ENCODE measurements at places on chromosomes 6 and 20.

DNA sequence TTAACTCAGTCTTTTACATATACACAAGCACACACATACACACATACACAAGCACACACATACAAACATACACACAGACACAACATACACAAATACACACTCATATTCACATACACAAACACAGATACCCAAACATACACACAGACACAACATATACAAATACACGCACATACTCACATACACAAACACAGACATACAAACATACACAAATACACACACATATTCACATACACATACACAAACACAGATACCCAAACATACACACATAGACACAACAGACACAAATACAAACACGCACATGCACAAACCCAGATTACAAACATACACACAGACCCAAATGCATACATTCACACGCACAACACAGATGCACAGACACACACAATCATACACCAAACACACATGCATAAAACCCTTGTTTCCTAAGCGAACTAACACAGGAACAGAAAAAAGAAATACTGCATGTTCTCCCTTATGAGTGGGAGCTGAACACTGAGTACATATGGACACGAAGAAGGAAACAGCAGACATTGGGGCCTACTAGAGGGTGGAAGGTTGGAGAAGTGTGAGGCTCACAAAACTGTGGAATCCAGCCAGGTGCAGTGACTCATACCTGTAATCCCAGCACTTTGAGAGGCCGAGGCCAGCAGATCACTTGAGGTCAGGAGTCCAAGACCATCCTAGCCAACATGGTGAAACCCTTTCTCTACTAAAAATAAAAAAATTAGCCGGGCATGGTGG, 34.2 kb downstream of the PIM1 start:
- no peak for ATAC-seq

- peak; percentile 9 for ATAC-seq
Measured at GRCh38 chr6:72621291-72622093, at the start of gene KCNQ5. Gene KCNQ5 (plus strand): TSS chr6:72622064.

- no peak for ATAC-seq
Measured at GRCh38 chr20:24316731-24317130, 152.7 kb upstream of the SYNDIG1 start.

- no peak for ATAC-seq
Measured at GRCh38 chr6:129032602-129033001, 149.7 kb downstream of the LAMA2 start.

DNA sequence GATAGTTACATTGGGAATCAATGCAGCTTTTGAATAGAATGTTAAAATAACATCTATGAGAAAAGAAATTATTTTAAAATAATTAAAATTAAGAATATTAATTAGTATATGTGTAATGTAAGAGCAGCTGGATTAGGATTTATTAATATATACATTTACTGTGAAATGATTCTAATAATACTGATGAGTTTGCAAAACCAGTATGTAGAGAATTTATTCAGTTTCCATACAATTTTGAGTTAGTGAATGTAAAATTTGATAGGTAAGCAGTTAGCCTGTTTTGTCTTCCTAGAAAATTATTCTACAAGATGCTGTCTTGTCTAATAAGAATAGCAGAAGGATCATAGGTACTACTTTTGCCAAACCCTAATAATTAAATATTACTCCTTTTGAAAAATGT, 70.6 kb downstream of the STXBP5 start:
- ATAC-seq, result no peak

GRCh38 chr20:24781418-24781980, 167.6 kb upstream of the CST7 start:
- peak; percentile 36 for ATAC-seq

GRCh38 chr20:1434571-1435336, 31.9 kb downstream of the NSFL1C start:
- peak; percentile 75 for ATAC-seq

- ATAC-seq, result peak; percentile 20
Measured at GRCh38 chr6:40713002-40713719, 126.0 kb upstream of the LRFN2 start.

DNA sequence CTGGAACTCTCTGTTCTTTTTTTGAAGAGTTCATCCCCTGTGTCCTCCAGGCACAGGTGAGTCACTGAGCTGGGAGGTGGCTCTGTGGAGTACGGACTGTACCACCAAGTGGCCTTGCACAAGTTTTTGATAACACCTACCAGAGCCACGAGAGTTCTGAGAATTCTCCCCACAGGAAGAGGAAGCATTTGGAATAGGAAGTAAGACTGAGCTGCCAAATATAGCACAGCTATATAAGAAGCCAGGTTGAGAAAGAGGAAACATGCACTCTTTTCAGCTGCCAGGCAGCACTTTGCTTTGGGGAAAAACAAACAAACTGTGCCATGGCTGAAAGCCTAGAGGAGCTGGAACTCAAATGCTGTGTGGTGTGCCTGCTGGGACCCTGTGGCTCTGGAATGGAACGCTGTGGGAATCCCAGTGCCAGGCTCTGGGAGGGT, 70.8 kb upstream of the RIPOR2 start:
- peak; percentile 49 for ATAC-seq

DNA sequence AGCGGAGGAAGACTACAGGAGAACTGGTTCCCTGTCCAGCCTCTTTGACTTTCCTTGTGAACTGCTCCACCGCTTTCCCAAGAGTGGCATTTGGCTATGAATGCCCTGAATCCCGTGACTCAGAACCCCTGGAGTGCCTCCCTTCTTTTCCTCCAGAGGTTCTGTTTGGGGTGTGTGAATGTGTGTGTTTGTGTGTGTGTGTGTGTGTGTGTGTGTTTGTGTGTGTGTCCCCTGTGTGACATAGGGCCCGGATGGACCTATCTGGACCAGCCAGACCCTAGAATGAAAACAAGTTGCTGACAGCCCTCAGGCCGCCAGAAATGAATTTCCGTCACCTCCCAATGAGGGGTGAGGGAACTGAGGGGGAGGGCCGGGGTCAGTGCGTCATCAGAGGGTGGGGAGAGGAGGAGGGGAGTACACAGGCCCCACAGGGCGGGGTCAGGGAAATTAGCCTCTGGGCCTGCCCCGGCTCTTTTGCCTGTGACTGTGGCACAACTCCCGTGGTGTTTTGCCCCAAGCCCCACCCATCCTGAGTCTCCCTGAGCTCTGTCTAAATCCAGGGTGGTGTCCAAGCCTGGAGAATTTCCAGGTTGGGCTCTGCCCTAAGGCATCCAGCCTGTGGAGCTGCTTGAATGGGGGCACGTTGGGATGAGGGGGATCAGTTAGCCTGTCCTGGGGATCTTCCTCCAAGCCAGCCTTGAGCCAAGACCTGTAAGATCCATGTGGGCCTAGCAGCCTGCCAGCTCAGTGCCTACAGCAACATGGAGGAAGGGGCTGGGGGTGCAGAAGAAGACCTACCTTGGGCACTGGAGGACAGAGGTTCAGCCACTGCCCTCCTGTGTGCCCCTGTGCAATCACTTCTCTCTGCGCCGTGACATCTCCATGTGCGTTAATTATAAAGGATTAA, 15.2 kb upstream of the MRPS18A start:
- ATAC-seq, result peak; percentile 63

DNA sequence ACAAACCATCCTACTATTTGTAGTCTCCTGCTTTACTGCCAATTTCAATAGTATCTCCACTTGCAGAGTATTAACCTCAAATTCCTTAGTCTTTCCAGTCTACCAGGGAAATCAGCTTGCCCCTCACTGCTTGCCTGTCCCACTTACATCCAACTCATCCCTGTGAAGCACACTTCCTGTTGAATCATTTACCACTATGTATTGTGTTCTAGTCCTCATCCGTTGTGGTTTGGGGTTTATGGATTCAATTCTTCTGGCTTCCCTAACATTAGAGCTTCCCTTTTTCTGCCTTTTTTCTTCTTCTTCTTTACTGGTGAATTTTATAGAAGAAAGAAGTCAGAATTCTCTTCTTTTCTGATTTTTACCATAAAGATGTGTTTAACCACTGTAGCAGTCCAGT, 5.1 kb upstream of the TXLNB start:
- no peak for ATAC-seq

DNA sequence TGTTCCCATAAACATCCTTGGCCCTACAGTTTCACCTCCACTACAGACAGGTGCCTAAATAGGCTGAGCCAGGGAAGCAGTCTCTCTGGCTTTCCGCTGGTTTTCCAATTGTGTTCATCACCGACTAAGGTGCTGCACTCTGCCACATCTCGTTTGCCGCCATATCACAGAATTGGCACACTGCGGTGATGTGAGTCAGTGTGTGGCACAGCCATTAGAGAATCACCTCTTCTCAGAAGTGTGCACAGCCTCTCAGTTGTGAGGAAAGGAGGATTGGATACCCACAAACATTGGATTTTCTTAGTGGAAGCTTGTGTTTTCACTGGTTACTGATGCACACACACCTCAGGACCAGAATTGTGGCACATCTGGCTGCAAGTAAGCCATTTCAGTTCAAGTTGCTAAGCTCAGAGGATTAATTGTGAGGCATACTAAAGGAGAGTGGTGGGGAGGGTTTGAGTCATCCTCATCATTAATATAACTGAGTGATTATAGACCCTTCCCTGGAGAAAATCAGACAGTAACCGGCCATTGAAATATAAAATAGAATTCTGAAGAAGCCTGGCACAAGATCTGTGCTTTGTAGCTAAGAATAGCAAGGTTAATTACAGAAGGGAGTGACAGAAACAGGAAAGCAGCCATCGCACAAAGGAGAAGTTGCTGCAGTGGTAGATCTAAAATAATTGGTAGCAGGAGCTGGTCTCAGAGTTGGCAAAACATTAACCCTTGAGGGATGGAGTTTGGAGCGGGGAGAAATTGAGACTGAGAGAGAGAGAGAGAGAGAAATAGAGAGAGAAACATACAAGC, 506.9 kb downstream of the LMBRD1 start:
- ATAC-seq, result peak; percentile 96

DNA sequence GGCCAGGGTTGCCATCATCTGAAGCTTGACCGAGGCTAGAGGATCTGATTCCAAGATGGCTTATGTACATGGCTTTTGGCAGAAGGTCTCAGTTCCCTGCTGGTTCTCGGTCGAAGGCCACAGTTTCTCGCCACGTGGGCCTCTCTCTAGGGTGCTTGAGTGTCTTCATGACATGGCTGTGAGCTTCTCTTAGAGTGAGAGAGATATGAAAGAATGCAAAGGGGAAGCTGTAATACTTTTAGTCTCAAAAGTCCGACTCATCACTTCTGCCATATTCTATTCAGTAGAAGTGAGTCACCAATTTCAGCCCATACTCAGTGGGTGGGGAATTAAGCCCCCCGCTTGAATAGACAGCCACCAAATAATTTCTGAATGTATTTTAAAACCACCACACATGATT, 94.2 kb downstream of the UTRN start:
- ATAC-seq, result no peak

DNA sequence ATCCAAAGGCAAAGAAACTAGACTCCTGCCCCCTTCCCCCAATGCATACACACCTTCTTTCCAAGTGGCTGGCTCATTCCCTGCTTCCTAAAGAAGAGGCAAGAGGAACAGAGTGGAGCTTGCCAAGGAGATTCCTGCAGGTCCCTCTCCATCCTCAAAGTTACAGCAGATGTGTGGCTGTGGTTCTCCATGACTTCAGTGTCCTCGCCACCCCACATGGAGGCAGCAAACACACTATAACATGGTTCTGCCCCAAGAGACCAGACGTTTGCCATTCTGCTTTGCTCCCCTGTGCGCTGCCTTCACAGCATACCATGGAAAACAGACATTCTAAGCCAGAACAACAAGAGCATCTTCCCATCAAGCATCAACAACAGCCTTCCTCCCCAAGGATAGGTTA, 84.4 kb downstream of the BACH2 start:
- no peak for ATAC-seq

GRCh38 chr20:34689486-34689885, 12.6 kb upstream of the PIGU start:
- ATAC-seq, result no peak

- no peak for ATAC-seq
Measured at GRCh38 chr6:134920422-134920821, 29.5 kb downstream of the ALDH8A1 start.

- peak; percentile 6 for ATAC-seq
Measured at GRCh38 chr6:85417336-85417735, 32.5 kb upstream of the NT5E start.

DNA sequence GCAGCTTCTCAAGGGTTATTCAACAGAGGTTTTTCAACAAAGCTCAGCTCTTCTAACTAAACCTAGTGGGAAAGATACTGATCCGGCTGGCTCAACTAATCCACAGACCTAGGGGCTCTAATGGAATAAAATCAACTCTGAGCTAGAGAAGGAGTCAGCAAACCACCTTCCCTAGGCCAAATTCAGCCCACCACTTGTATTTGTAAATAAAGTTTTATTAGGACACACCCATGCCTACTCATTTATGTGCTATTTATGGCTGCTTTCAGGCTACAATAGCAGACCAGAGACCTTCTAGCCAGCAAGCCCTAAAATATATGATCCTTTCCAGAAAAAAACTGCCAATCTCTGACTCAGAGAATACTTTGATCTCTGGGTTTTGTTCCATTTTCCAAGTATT, 6.0 kb upstream of the RAB22A start:
- no peak for ATAC-seq

GRCh38 chr20:6178537-6178936, 55.7 kb upstream of the FERMT1 start:
- peak; percentile 51 for ATAC-seq

GRCh38 chr6:101439790-101440189, 46.3 kb downstream of the GRIK2 start:
- ATAC-seq, result no peak

DNA sequence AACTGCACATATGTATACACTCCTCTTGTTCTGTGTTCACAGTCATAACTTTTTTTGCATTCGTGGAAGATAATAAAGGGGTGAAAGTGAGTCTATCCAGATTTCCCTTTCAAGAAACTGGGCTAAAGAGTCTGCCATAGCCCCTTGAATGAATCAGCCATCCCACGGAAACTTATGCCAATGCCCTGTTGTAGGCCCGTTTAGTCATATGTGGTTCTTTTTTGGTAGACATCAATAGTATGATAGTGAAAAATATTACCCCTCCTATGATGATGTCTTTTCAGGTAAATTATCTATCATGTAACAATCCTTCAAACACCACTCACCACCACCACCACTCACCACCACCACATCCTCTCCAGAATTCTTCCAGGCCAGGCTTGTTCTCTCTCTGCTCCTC, 99.9 kb upstream of the MYLIP start:
- no peak for ATAC-seq

GRCh38 chr6:125236536-125237327, 65.0 kb downstream of the HDDC2 start:
- ATAC-seq, result no peak

GRCh38 chr6:122020588-122021264, 378.7 kb upstream of the HSF2 start:
- no peak for ATAC-seq

DNA sequence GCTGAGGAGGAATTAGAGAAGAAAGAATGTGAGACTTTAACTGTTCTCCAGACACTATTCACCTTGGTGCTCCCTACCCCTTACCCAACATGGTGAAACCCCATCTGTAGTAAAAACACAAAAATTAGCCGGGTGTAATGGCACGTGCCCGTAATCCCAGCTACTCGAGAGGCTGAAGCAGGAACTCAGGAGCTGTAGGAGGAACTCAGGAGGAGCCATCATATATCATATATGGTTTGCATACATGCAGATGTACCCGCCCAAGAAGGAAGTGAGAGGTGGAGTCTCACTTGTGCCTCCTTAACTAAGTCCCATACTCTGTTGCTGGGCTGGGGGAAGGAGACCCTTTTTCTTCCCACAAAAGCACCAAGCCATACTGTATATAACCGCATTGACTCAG, 35.5 kb upstream of the ME1 start:
- ATAC-seq, result no peak

- no peak for ATAC-seq
Measured at GRCh38 chr6:116476002-116476678, 15.0 kb downstream of the CALHM6 start.

Data from motor neuron (in vitro differentiated cells).